NAMALWA (cell line): ENCODE measurements at places on chromosomes 4 and X.

DNA sequence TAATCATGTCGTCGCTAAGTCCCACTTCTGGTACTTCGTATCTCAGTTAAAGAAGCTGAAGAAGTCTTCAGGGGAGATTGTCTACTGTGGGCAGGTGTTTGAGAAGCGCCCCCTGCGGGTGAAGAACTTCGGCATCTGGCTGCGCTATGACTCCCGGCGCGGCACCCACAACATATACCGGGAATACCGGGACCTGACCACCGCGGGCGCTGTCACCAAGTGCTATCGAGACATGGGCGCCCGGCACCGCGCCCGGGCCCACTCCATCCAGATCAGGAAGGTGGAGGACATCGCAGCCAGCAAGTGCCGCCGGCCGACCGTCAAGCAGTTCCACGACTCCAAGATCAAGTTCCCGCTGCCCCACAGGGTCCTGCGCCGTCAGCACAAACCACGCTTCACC lies 11.3 kb downstream of the PNCK start:
- no peak for DNase-seq

GRCh38 chrX:48695534-48695896 lies 1.0 kb upstream of the SUV39H1 start:
- no peak for DNase-seq

DNA sequence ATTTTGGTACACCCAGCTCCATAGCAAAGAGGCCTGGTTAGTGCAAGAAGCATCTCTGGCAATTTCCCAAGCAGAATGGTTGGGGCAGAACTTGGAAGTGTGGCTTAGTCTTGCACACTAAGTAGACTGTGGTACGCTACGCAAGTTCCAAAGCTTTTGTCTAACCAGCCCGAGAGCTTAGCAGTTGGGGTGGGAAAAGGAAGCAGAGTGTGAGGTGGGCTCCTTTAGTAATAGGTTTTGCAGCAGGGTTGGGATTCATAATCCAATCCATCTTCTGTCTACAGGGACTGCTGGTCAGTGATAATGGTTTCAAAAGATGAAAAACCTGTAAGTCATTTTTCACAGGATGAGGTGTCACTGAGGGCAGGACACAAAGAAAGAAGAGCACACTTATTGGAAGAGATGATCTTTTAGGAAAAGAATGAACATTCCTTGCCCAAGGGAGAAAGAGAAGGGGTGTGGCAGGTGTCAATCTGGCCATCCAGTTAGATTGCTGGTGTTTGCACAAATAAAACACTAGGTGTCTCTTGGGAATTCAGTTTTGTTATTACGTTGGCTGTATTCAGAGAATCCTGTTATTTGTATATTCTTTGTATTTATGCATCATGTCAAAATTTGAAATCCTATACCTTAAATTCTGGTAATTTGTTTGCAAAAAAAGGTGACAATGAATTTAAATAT lies 244.3 kb downstream of the GPAT3 start:
- DNase-seq, result no peak

GRCh38 chr4:4837316-4837715 lies 22.1 kb upstream of the MSX1 start:
- DNase-seq, result no peak
